ENCODE measurements at places on chromosomes 2 and 18.
A peak's percentile ranks its signal among the peaks of the same experiment; 100 is the strongest.

DNA sequence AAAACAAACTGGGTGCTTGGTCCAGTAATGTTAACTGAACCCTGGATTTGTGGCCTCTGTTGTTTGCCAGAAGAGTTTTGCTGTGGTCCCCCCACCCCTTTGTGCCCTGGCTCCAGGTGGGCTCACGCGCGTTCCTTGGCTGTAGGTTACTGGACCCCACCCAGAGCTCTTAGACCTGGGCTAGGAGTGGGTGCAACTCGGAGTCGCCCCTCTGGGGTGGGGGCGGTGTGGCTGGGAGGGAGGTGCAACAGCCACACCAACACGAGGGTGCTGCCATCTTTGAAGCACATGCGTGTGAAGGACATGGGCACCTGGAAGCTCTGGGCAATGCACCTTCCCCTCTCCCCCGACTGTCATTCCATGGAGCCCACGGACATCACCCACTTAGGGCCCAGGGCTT is 92.7 kb downstream of the USP40 start:
- DNase-seq = no peak

- peak; percentile 44 for DNase-seq
These were observed 13.0 kb downstream of the L3MBTL4 start for GRCh38 chr18:6401687-6402086.

DNA sequence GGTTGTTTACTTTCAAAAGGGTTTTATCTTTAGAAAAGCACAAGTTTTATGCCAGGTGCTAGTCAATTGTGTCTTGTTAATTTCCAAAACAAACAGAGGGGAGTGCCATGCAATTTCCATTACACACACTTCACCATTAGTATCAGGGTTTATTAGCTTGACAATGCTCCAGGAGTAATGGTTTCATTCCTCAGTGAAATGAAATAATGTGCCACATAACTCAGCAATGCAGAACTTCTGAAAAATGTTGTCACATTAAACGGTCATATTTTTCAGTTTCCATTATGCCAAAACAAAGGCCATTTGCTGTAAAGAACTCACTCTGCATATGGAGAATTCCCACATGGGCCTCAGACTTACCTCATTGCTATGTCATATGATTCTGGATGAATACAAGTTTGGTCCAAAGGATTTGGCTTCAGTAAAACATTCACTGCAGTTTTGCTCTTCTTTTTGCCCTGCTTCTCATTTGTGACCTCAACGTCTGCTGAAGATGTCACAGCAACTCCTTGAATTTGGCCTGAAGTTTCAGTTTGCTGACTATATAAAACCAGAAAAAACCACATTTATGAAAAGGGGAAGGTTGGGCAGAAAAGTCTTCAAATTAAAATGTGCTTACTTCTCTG is 198.2 kb downstream of the SRBD1 start:
- DNase-seq = peak; percentile 31

GRCh38 chr2:105604938-105605337 is 139.8 kb upstream of the NCK2 start:
- DNase-seq = no peak

- DNase-seq = no peak
These were observed 97.9 kb upstream of the TAF1B start for GRCh38 chr2:9745153-9745899.

- no peak for DNase-seq
These were observed 11.5 kb upstream of the EIF2AK3 start for GRCh38 chr2:88638743-88639142.

DNA sequence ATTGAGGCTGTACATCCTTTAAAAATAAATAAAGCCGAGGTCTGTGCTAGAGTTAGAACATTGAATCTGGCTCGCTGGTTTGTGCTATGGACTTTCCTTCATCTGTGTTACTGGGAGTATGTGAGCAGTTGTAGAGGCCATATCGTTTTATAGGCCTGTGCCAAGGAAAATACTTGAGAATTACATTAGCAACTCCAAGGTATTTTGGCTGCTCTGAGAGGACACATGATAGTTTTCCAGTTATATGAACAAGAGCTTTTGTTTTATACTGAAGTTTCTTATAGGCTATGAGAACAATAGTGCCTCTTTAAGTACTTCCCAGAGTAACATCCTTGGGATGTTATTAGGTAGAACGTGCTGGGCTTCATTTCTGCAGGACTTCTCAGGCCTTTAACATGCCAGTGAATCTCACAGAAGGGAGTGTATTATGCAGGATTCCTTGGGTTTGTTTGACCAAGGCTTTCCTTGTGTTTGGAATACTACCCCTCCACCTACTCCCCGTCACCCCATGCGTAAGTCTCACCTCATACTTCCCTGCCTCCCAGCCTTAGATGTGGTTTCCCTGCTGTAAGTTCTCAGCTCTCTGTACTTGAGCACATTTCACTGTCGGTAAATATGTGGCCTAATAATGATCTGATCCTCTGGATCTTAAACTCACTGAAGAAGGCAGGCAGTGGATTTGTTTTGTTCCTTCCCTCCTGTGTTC is 21.0 kb downstream of the TCF7L1 start:
- DNase-seq = no peak

DNA sequence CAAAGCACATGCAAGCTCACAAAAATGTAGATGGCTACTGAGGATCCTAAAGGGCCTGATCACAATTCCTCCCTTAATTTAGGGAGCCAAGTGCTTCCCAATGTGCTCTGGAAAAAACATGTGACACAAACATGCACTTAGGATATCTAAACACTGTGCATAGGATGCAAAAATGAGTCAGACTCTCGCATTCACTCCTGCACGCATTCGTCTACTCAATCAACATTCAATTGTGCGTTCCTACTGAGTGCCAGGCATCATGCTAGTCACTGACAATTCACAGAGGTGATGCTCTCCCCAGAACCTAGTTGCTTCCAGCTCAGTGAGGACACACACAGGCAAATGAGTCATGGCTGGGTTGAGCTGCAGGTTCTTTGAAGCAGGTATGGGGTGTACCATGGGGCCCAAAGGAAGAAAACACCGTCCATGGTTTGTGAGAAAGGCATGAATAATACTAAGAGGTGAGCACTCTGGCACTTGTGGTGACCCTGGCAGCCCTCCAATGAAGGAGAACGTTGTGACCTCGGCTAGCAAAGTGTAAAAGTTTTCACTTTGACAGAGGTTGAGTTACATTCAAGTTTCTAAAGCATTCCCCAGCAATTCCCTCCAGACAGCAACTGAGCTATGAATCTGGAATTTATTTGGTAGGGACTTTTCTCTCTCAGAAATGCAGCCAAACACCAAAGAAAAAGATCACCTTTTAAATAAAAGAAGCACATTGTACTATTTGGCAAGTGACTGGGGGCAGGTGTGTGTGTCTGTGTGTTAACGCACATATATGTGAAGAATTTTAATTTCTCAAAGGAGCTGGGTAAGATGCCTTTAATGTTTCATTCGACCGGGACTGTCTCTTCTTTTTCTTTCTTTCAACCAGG is 173.3 kb downstream of the ALPK2 start:
- DNase-seq = no peak

DNA sequence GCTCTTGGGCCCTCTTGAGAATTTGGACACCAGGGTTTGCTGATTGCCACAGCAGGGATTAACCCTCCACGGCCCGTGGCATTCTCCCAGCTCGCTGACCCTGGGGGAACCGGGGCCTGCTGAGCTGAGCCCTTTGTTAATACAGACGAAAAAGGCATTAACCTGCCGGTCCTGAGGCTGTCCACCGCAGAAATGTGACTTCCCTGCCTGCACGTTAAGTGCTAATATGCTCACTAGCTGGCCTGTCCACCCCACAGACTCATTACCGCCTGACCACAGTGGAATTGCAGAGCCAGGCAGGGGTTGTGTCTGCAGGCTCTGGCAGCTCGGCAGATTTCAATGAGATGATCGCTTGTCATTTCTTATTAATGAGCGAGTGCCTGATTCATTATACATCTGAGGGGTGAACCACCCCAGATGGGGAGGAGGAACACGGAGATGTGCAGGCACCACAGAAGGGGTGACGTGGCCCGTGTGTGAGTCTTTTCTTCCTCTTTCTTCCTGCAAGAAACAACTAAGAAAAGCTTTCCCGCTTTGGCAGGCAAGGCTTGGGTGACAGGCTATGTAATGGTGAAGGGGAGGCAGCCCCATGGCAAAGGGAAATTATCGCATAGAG is 126.0 kb downstream of the GLI2 start:
- no peak for DNase-seq

DNA sequence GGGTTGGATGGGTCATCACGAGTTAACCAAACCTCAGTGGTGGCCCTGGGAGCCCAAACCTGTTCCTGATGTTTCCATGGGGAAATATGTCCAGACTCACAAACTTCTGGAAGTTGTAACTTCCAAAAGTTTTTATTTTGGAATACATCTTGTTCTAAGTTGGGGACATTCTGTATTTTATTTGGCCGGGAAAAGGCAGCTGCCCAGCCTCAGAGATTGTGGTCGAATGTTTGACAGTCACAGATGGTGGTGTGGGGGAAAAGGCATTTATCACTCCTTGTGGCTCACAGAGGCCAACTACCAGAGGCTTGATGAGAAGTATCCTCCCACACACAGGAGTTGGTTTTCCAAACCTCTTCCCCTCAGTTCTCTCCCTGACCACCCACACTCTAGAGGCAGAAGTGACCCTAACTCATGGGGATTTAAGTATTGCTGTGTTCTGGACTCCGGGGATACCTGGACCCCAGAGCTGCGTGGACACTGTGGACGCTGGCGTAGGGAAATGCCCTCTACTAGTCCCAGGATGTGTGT is 124.7 kb upstream of the PPP1CB start:
- DNase-seq = no peak

DNA sequence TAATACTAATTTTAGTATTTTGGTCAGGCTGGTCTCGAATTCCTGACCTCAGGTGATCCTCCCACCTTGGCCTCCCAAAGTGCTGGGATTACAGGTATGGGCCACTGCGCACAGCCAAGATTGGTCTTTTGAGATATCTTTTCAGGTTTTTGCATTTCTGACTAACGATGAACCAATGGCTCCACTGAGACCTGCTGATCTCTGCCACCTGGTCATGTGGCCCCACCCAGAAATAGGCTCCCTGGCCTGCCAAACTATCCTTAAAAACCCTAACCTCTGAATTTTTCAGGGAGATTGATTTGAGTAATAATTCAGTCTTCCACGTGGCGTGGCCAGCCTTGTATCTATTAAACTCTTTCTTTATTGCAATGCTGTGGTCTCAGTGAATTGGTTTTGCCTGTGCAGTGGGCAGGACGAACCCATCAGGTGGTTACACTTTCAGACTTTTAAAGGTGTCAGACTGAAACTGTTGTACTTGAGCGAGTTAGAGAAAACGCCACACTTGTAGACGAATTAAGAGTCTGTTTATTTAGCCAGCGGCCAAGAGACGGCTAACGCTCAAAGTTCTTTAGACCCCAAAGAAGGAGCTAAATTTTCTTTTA is 85.8 kb upstream of the MSH6 start:
- no peak for DNase-seq

GRCh38 chr2:12421046-12421445 is 295.7 kb upstream of the TRIB2 start:
- DNase-seq = no peak

GRCh38 chr2:237229905-237230304 is 144.2 kb downstream of the COPS8 start:
- no peak for DNase-seq

DNA sequence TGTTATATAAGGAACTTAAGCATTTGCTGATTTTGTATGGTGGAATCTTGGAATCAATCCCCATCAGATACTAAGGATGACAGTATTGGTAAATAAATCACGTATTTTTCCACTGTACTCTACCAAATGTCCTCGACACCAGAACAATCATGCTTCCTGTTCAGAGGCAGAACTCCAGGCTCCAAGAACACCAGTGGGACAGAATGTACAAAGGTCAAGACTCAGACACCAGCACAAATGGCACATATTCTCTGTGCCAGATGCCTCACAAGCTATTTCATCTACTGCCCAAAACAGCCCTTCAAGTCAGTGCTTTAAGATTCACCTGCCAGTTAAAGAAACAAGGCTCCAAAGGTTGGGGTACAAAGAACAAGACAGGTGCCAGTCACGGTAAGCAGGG is 420.5 kb downstream of the STK39 start:
- DNase-seq = no peak

DNA sequence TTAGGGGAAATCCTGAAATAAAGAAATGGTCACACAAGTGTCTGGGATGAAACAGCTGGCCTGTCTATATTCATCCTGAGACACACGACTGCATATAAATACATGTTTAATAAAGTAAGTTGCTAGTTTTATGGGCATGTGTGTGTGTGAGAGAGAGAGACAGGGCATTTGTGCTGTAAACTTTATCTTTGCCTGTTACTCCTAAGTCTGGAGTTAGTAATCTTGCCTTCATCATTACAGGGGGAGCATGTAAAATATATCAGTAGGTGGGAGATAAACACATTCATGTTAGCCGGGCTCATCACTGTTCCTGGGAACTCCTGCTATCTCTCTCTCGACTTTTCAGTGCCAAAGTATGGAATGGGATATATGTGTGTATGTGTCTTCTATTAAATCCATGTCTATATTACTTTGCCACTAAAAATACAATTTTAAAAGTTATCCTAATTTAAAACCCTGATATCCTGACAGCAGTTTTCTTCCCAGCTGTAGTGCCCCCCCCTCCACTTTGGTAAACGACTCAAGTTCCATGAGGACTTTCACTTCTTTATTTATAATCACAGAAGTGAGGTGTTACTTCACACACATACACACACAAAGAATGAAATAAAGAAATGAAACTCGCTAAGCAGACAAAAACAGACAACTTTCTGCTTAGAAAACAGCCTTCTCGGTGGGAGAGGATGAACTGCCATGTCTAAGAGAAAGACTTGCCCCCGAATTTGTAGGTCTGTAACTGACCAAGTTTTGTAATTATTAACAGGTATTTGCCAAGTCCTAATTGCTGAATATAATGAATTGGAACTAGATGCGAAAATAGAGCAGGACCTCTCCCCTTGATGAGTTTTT is 947 bp downstream of the ZEB2 start:
- DNase-seq = no peak

GRCh38 chr2:143939626-143940330 is 580.1 kb downstream of the ZEB2 start:
- DNase-seq = no peak

DNA sequence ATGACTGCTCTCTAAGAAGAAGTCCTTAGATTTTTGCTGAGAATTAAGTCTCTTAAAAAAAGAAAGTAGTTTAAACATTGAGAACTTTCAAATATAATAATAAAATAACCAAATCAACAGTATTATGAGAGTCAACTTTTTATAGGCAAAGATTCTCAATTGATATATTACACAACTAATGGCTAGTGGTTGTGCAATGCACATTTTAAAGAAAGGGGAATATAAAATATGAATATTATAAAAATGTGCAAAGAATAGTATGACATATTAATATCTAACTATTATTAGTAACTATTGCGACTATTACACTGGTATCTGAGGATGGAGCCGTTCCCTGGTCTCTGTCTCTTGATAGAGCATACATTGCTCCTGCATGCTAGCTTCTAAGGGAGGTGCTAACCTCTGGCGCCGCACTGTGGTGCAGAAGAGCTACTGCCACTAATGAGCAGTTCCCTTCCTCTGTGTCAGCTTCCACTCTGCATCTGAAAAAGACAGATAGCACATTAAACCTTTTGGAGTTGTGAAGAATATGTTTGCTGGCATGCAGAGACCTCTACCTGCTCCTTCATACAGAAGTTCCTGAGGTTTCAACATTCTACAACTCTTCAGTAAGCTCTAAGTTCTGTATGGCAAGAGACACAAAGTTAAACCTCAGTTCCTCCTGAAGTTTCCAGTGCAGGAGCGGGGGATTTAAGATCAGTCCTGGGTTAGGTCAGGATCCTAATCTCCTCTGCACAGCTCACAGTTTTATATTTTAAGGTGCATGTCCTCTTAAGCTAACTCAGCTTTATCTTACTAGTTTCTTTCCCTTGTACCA is 3.5 kb upstream of the SLC9A2 start:
- DNase-seq = peak; percentile 65
